ENCODE measurements at places on chromosomes 2 and 18.

DNA sequence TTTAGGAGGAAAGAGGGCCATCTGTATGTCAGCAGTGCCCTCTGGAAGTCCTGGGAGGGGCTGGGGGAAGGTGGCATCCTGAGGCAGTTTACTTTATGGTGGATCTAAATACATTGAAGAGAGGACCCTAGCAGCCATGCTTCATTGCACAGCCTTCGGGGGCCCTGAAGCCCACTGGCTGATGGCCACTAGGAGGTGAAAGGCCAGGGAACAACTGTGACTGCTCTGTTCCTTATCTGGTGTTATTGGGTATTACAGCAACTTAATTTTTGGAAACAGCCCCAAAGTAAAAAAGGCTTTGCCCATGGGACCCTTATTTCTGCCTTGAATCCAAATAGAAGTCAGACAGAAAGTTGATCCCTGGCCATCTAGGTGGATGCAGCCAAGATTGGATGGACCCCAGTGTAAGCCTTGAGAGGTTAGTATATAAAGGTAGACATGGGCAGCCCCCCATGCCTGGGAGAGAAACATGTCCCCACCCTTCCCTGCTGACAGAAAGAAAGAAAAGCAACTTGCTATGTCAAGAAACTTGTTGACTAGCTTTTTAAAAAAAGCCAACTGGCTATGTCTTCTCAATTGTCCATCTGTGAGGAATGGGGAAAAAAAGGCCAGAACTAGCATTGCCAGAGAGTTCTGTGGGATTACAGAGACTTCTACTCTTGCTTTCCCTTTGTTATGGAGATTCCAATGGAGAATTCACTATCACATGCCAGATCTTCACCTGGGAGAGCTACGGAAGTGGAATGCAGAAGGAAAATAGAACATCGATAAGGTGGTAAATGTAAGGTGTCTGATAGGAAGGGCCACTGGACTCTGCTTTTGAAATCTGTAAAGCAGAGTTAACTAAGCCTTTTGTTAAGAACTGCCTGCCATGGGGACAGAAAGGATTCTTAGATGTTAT lies 58.6 kb upstream of the OSR1 start:
- no peak for DNase-seq

DNA sequence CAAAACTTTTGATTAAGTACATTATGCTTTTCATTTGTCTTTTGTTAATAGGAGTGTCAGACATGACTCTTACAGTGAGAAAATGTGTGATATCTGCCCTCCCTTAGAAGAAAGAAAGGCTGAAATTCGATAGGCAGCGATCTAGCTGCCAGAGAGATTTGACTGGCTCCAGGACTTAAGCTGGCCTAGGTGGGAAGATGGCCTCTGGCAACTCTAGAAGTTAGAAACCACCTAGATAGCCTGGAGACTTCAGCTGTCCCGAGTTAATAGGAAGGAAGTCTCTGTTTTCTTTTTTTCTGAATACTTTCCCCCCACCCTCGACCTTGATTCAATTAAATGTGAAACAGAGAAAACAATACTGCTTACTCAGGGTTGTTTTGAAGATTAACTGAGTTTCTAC lies 1194.7 kb upstream of the CRIM1 start:
- no peak for DNase-seq

DNA sequence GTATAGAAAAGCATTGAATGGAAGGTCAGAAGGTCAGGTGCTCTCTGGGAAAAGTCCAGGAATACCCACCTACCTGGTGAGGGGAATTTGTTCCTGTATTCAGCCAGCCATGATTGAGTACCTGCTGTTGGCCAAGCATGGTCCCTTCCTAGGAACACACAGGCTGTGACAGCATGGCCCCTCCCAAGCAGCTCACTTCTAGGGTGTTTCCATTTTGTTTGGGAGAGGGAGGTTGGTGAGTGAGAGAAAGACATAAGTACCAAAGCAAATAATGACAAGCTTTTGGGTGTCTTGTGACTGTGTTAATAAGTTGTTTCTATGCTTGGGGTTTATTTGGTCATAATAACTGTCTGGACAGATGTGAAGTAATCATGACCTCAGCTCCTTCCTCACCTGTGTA lies 46.3 kb downstream of the CABLES1 start:
- DNase-seq, result no peak

DNA sequence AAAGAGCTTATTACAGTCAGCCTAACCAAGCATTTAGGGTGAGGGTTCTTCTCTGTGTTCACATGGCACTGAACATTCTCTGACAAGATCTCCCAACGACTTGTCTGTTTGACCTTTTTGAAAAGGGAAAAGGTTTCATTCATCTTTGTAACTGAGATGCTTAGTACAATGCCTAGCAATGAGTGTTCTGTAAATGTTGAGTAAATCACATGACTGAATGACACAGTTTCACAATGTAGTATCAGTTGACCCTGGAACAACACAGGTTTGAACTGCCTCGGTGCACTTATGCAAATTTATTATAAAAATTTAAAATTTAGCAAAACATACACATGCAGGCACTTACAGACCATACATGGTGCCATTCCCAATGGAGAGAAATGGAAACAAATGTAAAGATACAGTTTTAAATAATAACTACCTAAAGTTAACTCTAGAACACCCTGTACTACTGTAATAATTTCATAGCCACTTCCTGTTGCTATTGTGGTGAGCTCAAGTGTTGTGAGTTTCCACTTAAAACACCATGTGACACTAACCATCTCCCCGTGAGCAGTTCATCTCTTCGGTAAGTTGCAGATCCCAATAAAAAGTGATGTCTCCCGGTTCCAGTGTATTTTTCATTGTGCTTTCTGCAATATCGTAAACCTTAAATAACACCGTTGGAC lies 34.1 kb upstream of the VWC2L start:
- DNase-seq, result no peak

DNA sequence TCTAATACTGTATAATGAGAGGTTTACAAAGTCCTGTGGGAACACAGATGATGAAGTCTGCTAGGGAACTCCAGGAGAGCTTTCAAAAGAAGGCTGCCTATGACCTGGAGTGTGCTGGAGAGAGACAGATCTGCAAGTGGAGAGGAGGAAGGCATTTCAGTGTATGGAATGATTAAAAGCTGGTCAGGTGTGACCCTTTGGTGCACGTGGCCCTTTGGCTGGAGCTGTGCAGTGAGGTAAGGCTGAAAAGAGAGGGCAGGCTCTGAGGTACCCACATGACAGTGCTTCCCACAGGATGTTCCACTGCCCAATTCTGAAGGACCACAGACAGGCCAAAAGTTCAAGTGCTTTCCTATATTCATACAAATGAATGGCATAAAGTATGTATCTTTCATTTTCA lies 157.1 kb downstream of the DYM start:
- DNase-seq, result no peak

GRCh38 chr2:79585701-79586433 lies 73.0 kb downstream of the CTNNA2 start:
- DNase-seq, result no peak

DNA sequence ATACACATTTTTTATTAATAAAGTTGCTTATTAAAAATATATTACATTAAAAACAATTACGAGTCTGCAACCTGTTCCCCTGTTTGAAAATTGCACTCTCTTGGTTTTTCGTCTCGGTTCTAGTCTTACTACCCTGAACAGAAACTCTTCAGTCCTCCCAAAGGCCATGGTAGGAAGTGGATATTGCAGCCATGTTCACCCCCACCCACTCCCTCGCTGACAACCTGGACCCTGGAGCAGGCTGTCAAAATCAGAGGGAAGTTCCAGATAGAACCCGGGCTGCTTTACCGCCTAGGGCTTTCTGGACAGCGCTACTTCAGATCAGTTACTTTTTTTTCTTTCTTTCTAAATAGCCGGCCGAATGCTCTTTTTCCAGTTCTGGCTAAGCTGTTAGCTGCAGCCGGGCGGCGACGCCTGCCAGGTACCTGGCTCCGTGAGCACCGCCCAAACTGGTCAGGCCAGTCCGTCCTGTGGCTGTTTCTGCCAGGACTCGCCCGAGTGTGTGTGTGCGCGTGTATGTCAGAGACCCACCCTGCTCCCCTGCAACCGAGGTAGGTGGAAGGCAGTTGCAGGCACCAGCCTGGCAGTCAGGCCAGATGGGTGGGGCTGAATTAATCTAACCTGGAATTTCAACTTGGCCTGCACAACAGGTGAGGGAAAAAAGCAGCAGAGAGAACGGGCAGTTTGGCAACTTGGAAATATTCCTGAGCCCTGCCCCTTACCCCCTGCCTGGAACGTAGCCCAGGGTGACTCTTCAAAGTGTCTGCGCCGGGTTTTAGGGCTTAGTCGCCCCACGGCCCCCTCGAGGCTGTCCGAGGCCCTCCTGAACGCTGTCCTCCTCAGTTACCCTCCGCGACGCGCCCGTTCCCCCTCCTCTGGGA lies 1.1 kb upstream of the TET3 start:
- no peak for DNase-seq

DNA sequence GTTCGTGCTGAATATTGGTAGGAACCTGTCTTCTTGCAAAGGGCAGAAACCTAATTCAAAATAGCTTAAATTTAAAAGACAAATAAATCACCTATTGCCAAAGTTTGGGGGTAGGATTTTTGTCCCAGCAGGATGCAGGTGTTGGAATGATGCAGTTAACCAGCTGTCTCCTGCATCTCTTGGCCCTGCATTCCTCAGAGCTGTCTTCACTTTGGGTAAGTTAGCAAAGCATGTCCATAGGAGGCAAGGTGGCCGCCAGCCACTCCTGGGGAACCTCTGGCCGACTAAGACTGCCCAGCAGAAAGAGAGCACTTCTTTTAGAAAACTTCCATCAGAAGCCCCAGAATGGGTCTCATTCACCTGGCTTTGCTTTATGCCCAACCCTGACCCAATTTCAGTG lies 20.5 kb upstream of the NYAP2 start:
- DNase-seq, result no peak

GRCh38 chr2:37005118-37005868 lies 39.0 kb upstream of the STRN start:
- DNase-seq, result no peak

DNA sequence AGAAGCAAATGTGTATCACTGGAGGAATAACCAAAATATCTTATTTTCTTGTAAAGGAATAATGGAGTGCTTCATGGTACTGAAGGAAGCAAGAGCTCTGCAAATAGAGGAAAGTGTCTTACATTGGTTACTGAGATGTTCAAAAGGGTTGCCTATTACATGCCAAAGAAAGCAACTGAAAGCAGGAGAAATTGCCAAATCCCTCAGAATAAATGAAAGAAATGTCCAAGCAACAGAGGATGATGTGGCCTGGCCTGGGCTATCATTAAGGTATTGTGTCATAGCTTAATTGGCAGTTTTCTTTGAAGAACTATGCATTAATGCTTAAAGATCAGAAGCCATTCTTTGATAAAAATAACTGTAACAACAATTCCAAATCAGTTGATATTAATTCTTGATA lies 173.7 kb downstream of the RAB3GAP1 start:
- DNase-seq, result no peak

DNA sequence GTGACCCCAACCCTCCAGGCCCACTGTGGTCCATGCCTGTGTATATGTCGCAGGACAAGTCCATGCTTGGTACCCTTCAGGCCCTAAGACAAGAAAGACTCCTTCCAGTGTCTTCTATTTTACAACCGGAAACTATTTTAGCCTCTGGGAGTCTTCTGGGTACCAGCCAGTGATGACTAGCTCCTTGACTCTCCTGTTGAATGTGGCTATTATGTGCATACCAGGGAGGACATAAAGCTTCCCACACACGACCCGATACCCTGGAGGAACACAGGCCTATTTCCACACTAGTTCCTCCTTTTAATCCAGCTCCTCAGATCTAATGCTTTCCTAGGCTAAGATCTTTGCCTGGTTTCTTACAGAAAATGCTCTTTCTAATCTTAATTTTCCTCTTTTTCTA lies 178.1 kb downstream of the NCKAP5 start:
- DNase-seq, result no peak

GRCh38 chr18:4751523-4751922 lies 296.4 kb upstream of the DLGAP1 start:
- no peak for DNase-seq

DNA sequence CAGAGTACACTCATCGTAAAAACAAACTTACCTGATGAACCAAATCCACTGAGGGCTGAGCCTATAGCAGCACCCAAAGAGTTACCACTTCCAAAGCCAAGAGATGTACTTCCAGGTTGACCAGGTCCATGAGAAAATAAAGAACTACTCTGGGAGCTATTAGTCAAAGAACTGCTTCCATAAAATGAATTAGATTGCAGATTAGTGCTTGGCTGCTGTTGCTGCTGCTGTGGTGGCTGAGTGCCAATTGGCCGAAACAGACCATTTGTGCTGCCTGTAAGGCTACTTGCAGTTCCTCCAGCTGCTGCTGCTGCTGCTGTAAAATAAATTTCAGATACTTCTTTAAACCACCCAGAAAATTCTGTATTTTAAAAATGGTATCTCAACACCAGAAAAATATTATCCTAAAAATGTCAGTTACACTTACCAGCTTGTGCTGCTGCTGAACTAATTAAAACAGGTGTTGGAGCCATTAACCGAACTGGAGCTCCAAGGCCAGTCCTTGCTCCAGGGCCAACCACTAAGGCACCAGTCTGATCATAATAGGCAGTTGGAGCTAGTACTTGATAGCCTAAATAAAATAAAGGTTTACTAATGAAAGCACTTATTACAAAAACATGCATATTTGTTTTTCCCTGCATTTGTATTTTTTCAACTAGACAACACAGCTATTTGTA lies 58.1 kb upstream of the SDC1 start:
- no peak for DNase-seq

- DNase-seq, result no peak
Observed at GRCh38 chr2:163612332-163612731, 123.5 kb downstream of the FIGN start.

GRCh38 chr2:147594038-147594437 lies 250.8 kb upstream of the ACVR2A start:
- no peak for DNase-seq

DNA sequence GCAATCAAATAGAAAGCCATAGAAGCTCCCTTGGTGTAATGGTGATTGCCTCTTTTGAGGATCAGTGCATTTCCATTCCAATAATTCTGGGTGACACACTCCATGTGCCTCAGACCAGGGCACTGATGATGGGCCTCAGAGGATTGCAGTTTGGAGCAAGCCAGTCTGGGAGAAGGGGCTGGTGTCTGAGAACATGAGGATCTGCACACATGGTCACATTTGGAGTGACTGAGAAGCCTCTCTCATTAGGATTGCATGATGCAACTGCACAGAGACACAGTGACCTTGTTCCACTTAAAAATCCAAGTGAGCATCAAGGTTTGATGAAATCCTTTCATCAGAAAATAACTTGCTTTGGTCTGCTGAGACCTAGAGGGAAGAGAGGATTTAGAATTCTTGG lies 216.4 kb downstream of the ANKRD30B start:
- DNase-seq, result no peak

DNA sequence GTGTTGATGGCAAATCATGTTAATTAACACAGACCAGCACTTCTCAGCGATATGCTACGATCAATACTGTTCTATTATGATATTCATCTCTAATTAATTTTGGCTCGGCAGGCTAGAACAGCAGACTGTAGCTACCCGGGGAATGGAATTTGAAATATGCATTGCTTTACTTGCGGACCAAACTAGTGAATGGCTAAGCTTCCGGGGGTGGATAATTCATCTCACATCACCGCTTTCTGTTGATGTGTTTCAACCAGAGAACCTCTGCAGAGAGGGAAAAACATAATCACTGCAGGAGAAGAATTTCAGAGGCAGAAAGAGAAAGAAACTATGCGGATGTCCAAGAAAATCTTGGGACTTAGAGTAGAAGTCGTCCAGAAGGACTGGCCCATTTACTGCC lies 490.9 kb downstream of the STK39 start:
- DNase-seq, result no peak

- no peak for DNase-seq
Observed at GRCh38 chr2:187390891-187391290, 57.2 kb downstream of the CALCRL start.

- DNase-seq, result no peak
Observed at GRCh38 chr18:25490316-25490715, 138.3 kb upstream of the ZNF521 start.

- no peak for DNase-seq
Observed at GRCh38 chr2:118442046-118442445, 353.8 kb downstream of the INSIG2 start.
